Thymus (tissue), 14 donors: ENCODE measurements at places on chromosomes 1 and 21.

DNA sequence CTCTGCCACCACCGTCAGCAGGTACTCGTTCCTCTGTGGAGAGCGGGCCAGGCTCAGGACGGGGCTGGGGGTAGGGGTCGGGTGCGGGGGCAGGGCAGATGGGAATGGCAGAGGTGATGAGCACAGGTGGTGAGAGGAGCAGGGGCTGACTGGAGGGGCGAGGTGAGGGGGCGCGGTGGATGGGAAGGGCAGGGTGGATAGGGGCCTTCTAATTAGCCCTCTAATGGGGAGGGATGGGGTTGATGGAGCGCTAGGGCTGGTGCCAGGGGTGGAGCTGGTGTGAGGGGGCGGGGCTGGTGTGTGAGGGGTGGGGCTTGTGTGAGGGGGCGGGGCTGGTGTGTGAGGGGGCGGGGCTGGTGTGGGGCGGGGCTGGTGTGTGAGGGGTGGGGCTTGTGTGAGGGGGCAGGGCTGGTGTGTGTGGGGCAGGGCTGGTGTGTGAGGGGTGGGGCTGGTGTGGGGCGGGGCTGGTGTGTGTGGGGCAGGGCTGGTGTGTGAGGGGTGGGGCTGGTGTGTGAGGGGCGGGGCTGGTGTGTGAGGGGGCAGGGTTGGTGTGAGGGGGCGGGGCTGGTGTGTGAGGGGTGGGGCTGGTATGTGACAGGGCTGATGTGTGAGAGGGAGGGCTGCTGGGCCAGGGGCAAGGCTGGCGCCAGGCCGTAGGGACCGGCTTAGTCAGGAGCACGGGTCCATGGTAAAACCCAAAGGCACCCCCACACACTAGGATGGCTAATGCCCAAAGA is 5.9 kb downstream of the KRTAP10-1 start:
- no peak for DNase-seq

DNA sequence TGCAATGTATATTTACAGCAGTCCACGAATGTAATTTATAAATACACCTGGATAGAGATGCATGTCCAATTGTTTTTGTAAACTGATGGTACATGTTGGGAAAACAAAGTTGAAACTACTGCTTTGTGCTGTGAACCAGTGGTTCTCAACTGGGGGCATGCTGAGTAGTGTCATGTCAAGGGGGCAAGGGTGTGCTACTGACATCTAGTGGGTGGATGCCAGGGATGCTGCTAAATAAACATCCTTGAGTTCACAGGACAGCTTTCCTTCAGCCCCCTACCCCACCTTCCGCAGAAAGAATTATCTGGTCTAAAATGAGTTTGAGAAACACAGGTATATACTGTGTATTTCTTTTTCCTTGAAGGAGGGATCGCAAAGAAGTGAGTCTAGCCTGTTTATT is 95.9 kb downstream of the RASAL2 start:
- DNase-seq: peak; percentile 4

DNA sequence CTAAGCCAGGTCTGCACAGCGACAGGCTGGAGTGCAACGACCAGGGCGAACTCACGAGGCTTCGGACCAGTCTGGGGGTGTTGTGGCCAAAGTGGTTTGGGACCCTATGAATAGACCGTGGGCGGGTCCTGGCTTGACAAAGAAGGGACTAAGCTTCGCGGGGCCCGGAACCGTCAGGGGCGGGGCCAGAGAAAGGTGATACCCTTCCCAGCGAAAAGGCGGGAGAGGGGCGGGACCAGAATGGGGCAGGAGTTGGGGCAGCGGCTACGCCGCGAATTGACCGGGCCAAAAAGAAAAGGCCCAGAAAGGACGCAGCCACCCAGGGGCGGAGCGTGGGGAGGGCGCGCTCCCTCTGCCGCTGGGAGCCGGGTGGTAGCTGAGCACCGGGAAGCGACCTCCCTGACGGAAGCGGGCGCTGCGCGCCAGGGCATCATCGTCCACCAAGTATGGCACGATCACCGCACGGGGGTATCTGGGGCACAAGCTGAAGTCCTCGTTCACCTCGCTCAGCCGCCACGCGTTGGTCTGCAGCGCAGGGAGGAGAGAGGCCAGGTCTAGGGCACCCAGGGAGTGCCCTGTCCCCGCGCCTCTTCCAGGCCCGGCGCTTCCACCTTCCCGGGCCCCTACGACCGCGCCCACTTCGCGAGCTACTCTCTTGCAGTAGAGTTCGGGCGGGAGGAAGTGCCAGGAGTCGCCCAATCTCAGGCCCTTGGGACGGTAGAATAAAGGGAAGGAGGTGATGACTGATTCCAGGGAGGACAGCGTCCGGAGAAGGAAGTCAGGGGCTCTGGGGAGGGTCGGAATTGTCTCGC is 6.7 kb upstream of the FAM167B start:
- peak; percentile 74 for DNase-seq

- DNase-seq: peak; percentile 40
These were observed 3.2 kb upstream of the TRAF5 start for GRCh38 chr1:211323156-211324063.

DNA sequence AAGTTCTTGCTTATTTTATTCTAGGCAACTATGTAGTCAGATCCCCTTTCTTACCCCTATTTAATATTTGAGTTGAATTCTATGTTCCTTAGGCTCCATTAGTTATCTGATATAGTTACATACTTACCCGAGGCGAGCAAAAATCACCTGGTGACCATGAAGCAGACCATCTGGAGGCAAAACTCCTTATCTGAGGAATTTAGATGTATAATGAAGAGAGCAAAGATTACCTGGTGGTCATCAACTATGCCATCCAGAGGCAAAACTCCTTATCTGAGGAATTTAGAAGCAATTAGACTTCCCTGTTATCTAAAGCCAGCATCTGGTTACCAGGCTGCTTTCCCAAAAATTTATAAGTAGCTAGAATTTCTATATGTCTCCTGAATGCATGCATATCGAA is 129.9 kb downstream of the PATJ start:
- DNase-seq: no peak
